Adrenal gland (tissue), 19 donors: ENCODE measurements at places on chromosomes 3 and 15.

GRCh38 chr3:164377466-164377865, 700.8 kb downstream of the SI start:
- DNase-seq, result no peak

DNA sequence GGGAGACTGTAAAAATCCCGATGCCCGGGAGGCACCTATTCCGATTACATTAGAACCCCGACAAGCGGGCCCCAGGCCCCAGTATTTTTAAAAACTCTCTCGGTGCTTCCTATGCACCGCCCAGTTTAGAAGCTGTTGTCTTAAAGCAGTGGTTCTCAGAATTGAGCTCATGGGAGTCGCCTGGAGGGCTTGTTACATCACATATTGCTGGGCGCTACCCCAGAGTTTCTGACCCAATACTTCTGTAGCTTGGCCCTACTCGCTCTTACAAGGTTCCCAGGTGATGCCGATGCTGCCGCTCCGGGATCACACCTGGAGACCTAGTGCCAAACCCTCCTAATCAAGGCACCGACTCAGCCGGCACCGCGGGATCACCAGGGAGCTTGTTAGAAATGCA, 35.2 kb downstream of the CPN2 start:
- DNase-seq, result no peak

DNA sequence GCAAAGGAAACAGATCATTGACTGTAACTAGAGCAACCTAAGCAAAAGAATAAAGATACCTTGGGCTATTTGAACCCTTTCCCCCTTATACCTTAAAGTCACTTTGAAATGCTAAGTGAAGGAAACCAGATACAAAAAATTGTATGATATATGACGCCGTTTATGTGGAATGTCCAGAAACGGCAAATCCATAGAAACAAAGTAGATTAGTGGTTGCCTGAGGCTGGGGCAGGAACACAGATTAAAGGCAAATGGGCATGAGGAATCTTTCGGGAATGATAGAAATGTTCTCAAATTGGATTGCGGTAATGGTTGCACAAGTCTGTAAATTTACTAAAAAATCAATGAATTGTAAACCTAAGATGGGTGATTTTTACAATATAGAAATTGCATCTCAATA, 160.1 kb upstream of the CCDC54 start:
- DNase-seq, result no peak

DNA sequence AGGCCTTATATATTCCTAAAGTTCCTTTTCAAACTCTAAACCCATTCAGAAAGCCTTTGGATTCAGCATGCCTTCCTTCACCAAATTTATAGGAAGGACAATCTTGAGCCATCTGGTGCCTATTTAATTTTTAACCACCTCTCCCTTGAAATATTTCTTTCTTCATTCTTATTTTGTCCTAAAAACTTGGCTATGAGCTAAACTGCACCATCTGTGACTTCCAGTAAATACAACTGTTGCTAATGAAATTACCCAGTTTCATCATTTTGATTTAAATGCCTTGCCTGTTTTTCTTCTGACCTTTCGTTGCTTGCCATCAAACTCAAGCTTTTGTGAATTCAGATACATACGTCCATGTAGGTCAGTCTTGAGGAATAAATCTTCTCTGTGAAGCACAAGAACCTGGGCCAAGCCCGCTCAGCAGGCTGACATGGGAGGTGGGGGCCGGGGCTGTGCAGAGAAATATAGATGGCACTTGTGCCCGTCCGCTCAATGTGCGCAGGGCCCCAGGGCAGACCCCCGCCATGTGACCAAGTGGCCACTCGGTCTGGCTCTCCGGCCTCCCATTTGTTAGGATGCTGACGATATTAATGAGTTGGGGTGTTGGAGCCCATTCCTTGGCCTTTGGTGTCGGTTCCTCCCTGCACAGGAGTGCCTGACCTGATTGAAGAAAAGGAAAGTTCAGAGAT, 335.9 kb downstream of the VPS13C start:
- no peak for DNase-seq

DNA sequence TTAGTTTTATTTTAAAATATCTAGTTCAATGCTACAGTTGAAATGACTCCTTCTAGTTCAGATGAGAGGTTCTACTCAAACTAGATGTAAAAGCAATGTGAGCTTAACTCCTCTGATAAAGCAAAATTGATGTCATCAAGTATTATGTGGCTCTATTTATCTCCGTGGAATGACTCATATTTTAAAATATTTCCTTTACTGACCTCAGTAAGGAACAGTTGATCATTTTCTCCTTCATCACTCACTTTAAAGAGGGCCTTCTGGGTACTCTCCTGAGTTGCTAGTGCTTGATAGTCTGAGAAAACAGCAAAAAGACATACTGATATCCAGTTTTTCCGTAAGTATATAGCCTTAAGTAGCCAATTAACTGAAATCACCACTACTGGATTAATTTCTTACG, 1099.3 kb downstream of the ROBO2 start:
- DNase-seq, result no peak

DNA sequence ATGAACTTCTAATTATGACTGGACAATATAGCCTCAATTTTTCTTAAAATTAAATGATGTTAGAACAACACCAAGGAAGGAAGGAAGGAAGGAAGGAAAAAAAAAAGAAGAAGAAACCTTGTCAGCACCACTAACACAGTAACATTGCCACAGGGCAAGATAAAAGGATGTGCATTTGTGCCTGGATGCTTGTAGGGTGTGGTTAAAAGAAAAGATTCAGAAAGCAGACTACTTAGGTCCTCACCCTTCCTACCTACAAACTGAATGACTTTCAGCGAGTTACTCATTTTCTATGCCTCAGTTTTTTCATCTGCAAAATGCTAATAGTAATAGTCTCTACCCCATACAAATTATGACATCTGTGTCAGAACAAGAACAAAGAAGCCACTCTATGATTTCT, 778.3 kb downstream of the MCTP2 start:
- DNase-seq, result no peak

- DNase-seq, result no peak
These were observed 17.9 kb upstream of the SATB1 start for GRCh38 chr3:18442756-18443664.

DNA sequence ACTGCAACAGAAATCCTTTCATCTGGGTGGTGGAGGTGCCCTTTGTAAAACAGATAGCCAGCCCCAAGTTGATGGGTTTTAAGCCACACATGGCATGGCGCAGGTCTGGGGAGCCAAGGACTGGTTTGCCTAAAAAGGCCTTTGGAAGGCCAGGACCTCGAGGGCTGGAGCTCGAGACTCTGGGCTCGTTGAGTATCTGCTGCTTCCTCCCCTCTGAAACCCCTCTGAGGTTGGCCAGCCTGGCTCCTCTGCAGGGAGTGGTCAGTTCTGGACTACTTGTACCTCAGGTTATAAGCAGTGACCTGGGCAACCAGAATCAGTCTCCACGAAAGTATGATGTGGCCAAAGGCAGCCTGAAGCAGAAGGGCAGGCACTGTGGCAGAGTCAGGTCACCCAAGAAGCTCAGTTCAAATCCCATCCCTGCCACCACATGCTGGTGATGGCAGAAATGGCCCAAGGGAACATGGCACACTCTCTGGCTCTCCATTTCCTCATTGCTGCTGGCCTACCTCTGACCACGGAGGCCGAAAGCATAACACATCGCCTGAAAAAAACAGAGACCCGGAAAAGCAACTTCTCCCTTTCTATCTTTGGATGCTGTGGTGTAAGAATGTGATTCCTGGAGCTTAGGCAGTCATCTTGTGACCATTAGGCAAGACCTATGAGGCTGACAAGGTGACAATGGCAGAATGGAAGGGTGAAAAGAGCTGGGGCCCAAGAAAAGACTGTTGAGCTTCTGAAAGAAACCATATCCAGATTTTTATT, 51.2 kb downstream of the WNT7A start:
- DNase-seq, result no peak

- DNase-seq, result no peak
These were observed 73.4 kb upstream of the SLC2A2 start for GRCh38 chr3:171099911-171100310.

- DNase-seq, result no peak
These were observed 199.6 kb downstream of the SLC9A9 start for GRCh38 chr3:143648708-143649107.

- no peak for DNase-seq
These were observed 59.6 kb upstream of the P3H2 start for GRCh38 chr3:190180268-190180667.

DNA sequence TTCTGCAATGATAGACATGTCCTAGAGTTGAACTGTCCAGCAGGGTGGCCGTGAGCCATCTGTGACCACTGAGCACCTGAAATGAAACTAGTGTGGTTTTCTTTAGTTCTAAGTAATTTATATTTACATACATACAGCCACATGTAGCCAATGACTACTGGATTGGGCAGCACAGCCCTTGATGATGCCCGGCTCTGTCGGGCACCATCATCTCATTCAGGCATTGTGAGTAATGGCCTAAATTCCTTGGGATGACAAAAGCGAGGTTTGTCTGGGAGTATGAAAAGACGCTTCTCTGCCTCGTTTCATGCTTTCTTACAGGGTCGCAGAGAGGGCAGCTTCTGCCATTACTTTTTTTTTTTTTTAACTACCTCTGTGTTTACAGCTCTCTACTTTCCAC, 251.9 kb upstream of the HES1 start:
- DNase-seq, result no peak

GRCh38 chr15:45314960-45315359, 62.9 kb downstream of the SLC28A2 start:
- DNase-seq, result peak; percentile 26

DNA sequence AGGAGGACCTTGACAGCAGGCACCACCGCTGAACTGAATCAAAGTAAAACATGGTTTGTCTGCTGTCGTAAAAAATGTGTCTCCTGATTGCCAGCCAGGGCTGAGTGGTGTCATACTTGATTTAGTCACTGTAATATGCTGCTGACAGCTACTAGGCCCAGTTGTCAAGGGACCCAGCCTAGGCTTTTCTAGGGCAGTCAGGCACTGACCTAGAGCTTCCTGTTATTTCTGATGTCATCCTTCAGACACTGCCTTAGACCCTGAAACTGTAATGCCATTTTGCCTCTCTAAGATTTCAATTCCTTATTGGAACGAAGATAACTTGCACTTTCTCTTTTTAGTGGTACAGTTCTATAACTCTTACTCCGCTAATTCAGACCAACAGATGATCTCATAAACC, 2.6 kb upstream of the MRPL3 start:
- DNase-seq, result no peak

GRCh38 chr15:75195122-75195765, 6.4 kb upstream of the C15orf39 start:
- no peak for DNase-seq

DNA sequence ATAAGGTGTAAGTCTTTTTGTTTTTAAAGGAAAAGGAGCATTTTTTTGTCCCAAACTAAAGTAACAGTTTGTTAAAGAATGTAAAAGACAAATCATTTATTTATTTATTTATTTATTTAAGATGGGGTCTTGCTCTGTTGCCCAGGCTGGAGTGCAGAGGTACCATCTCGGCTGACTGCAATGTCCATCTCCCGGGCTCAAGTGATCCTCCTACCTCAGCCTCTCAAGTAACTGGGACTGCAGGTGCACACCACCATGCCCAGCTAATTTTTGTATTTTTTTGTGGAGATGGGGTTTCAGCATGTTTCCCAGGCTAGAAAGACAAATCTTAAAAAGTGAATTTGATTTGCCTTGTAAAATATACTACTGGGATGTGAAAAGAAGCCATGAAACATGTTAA, 86.3 kb upstream of the PLXND1 start:
- no peak for DNase-seq

DNA sequence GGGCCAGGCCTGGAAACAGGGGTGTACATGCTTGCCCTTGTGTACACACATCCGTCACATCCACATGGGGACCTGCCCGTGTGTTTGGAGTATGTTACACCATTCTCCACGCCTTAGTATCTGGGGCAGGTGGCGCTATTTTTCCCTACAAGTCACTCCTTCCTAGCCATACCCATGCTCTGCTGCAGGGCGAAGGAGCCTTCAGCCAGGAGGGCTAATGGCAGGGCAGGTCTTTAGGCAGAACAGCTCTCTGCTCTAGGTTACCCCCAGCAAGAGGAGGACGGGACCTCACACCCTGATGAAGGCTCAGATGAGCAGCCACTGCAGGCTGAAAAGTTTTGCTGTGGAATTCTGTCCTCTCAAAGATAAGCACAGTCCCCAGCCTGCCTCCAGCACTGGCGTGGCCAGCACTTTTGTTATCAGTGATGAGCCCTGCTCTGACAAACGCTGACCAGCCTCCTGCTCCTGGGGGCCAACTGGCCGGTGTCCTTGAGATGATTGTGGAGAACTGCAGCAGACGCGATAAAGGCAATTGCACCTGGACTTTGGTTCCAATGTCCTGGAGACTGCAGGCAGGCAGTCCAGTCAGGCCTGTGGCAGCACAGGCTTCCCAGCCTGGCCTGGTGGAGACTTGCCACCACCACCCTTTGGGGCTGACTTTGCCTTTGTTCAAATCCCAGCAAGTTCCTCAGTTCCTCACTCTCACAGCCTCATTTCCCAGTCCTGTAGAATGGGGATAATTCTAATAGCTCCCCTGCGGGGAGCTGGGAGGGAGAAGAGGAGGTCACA, 19.8 kb upstream of the PIGZ start:
- peak; percentile 79 for DNase-seq

DNA sequence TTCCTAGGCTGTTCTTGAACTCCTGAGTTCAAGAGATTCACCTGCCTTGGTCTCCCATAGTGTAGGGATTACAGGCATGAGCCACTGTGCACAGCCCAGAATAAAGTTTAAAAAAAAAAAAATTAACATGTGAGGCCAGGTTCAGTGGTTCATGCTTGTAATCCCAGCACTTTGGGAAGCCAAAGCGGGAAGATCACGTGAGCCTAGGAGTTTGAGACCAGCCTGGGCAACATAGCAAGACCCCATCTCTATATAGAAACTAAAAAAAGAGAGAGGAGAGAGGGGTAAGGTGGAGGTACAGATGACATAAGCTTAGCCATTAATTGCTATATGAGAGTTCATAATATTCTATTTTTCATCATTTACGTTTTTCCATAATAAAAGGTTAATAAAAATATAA, 21.5 kb downstream of the ZNF148 start:
- no peak for DNase-seq

GRCh38 chr15:70293591-70294470, 196.1 kb upstream of the TLE3 start:
- DNase-seq, result no peak
